ENCODE measurements at places on chromosomes 1 and 21.
A peak's percentile ranks its signal among the peaks of the same experiment; 100 is the strongest.

DNA sequence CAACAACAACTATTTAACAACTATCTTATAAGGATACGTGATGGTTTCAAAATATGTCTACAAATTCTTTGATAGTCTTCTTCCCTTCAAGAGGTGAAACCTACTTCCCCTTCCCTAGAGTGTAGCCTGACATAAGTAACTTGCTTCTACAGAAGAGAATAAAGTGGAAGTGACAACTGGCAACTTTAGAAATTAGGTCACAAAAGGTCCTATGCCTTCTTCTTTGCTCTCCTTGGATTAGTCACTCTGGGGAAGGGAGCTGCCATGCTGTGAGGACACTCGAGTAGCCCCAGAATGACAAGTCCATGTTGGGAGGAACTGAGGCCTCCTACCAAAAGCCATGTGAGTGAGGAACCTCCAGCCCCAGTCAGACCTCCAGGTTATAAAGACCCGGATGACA, 19.2 kb downstream of the EFCAB14 start:
- DNase-seq = no peak

- no peak for DNase-seq
Observed at GRCh38 chr1:176626572-176627061, 163.6 kb downstream of the PAPPA2 start.

DNA sequence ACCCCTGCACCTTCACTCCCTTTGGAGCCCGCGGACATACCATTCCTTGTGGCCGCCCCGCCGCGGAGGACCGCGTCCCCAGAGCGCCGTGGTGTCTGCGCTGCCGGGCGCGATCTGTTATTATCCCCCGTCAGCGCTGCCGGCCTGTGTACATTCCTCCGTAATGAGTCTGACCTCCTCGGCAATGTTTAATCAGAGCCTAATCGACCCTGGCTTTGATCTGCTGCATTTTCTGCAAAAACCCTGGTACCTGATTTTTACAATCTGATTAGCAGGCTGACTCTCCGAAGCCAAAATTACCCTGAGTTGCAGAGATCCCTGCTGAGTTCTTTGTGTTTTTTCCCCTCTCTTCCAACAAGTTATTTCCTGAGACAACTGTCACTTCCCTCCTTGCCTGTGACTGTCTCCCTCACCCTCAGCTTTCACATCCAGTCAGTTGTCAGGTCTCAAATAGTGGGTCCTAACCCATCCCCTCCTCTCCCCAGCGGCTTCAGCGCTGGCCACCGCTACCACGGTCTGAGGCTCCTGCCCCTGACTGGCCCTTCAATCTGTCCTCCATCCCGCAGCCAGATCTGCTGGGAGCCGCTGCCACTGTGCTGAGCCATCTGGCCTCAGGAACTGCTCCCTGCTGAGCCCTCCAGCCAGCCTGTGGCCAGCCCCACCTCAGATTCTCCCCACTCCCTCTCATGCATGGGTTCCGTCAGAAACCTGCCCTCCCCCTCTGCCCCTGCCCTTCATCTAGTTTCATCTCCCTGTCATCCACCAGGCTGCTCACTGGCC, 53.5 kb downstream of the GLIS1 start:
- DNase-seq = no peak

DNA sequence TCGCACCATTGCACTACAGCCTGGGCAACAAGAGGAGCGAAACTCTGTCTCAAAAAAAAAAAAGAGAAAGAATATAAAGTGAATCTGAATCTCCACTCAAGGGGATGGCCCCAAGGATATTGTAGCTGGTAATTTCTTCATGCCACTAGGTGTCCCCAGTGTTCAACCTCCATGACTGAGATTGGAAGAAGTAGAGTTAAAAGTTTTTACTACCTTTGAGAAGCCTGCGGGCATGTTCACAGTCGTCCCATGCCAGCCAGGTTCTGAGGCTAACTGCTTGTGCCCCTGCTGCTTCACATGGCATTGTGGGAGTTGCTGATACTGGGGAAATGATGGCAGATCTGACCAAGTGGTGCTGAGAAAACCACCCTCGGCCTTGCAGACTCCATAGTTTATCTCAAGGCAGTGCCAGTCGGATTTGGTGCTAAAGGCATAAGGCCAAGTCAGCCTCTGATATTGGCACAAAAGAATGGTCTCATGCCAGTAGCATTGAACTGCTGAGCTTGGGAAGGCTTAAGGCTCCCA, 10.8 kb upstream of the SHISA4 start:
- DNase-seq = peak; percentile 67

GRCh38 chr1:238029126-238029525, 138.4 kb upstream of the ZP4 start:
- no peak for DNase-seq

DNA sequence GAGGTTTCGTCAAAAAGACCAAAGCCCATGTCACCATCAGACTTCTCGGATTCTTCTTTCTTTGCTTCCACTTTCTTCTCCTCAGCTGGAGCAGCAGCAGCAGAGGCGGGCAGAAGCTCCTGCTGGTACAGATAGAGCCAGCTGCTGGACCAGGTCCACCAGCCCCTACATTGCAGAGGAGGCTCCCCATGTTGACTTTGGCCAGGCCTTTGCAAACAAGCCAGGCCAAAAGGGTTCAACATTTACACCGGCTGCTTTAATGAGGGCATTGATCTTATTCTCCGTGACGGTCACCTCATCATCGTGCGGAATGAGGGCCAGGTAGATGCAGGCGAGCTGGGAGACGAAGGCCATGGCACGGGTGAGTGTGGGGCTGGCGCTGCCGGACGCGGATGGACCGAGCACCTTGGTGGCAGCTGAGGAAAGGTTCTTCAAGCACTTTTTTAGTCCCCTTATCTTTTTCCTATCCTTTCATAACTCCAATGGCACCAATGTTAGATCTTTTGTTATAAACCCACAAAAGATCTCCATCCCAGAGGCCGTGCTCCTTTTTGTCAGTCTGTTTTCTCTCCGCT, 358.5 kb downstream of the RGS7 start:
- no peak for DNase-seq

DNA sequence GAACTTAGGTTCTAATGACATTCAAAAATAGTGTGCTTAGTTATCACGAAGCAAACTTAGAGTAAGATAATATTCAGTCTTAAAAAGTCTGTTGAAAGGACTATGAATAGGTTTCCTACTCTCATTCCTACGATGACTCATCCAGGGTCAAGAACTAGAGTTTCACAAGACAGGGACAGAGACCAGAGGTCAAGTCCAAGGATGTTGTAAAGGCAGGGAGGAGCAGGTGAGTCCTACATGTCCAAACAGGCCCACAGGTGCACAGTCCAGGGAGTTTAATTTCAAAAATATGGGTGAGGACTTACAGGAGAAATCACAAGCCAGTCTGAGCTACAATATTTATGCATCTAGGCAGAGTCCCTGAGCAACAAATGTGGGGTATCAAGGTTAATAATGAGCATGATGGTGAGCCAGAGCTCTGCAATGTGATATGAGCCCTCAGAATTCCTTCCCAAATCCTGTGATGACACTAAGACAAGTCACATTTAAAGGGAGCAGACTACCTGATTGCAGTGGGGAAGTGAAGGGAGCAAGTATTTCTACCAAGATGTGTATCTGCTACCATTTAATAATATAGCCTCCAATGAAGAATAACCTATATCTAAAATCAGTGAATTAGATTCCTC, 100.0 kb upstream of the NRIP1 start:
- peak; percentile 2 for DNase-seq

GRCh38 chr1:213622365-213623063, 365.3 kb upstream of the PROX1 start:
- DNase-seq = peak; percentile 1

GRCh38 chr1:192263436-192263835, 53.4 kb upstream of the RGS21 start:
- DNase-seq = peak; percentile 33

DNA sequence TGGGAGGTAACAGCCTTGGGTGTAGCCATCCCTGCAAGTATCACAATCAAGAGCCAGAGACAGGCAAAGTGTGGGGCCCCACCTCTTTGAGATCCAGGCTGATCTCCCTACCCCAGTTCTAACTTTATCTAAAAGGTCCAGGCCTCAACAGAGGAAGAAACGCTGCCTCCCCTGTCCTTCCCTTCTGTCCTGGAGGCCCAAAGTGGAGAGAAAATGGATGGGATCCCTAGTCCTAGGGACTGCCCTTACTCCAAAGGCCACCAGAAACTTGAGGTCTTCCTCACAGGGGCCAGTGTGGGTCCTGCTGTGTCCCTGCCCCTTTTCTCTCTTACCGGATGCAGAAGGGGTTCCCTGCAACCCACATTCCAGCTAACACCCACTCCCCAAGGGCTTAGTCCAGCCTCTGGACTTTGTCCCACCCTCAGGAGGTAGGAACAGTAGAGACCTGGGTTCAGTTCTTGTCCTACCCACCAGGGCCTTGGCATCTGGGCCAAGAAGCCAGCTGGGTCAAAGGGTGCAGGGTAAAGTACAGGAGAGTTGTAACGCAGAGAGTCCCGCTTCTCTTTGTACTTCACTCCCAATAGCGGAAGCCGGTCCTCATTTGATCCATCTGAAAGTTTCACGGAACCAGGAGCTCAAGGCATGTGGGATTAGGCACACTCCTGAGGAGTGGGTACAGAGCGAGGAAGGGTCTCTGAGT, 1.9 kb downstream of the HDGF start:
- DNase-seq = peak; percentile 39

DNA sequence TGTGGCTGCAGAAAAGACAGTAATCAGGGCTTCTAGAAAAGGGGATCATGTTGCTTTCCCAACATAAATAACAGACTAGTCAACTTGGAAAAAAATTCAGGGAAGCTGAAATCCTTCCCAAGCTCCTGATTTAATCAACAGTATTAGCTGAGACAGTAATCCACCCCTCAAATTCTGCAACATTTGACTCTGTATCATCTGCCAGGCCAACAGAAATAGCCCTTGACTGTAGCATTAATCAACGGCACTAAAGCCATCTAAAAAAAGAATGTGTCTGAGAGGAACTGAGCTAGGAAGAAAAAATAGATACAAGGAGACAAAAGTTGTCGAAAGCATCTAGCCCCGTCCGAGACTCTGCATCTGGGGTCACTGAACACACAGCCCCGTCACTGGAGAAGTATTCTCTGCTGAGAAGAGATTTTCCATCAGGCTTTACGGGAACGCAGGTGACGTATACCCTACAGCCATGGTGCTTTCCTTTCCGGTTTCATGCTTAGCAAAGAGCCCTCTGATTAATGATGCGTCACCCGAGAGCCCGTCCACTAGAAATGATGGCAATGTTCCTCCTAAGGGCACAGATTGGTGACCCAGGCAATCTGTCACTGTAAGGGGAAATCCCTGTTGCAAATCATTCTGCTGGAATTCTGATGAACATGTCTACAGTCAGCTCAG, 42.1 kb upstream of the TP53BP2 start:
- peak; percentile 98 for DNase-seq

- no peak for DNase-seq
Observed at GRCh38 chr1:248851390-248851789, 7.5 kb downstream of the ZNF692 start.

- DNase-seq = peak; percentile 72
Observed at GRCh38 chr1:242467556-242468145, 56.8 kb downstream of the PLD5 start.

DNA sequence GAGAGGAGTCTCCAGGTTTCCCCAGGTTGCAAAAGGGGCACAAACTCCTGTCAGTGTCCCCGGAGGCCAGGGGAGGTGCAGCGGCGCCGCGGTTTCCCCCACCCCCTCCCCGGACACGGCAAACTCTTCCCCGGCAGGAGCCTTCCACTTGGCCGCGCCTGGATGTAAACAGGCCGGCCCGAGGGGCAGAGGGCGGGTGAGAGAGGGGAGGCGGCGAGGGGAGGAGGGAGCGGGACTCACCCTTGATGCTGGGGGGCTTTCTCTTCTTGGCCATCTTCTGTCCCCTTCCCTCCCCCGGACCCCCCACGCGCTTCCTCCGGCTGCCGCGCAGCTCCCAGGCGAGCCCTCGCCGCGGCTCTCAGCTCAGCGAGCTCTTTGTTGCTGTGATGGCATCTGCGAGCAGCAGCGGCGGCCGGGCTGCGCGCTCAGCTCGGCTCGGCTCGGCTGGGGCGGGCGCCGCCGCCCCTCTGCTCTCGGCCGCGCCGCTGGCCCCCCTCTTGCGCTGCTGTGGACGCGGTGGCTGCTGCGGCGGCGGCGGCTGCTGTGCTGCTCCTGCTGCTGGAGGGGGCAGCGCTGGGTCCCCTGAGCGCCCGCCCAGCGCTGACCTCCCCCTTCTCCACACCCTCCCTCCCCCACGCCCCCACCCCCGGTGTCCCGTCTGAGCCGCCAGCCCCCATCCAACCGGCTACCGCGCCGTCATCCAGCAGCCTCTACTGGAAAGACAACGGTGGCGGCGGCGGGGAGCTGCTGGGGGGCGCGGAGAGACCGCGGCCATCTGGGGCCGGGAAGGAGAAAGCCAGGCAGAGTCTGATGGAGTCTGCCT, 4.9 kb upstream of the SLC44A5 start:
- peak; percentile 78 for DNase-seq

- peak; percentile 89 for DNase-seq
Observed at GRCh38 chr1:206000641-206001339, 2.4 kb downstream of the RAB7B start.

- no peak for DNase-seq
Observed at GRCh38 chr21:39097335-39097861, 85.9 kb downstream of the PSMG1 start.

- DNase-seq = peak; percentile 74
Observed at GRCh38 chr1:60171801-60172200, 98.2 kb upstream of the C1orf87 start.

DNA sequence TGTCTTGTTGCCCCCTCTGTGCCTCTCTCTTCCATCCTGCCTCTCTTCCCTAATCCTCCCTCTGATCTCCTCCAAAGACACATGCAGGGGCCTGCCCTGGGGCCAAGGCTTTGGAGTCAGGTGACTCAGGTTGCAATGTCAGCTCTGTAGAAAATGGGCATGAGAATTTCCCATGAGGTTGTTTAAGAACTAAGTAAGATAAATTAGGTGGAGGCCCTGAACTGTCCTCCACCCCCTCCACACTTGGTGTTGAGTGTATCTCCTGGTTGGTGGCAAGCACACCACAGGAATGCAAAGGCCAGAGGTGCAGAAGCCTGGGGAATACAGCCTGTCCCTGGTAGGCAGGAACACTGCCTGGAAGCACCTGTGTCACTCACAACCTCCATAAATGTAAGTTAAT, 63.9 kb upstream of the GRIK3 start:
- no peak for DNase-seq

DNA sequence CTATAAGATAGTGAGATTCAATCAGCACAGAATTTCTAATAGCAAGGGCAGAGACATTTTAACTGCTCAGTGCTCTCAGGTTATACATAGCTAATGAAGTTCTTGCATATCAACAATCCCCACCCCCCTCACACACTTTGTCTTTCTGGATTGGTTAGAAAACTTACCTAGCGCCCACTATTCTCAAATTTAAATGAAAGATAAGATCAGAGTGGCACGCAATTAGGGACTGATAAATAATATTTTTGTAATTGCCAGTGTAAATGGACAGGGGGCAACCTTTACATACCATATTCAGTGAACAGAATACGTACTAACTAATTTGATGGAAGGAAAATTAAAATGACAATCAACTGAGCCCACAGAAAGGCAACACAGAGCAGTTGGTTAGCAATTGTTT, 11.7 kb downstream of the SELL start:
- DNase-seq = no peak

DNA sequence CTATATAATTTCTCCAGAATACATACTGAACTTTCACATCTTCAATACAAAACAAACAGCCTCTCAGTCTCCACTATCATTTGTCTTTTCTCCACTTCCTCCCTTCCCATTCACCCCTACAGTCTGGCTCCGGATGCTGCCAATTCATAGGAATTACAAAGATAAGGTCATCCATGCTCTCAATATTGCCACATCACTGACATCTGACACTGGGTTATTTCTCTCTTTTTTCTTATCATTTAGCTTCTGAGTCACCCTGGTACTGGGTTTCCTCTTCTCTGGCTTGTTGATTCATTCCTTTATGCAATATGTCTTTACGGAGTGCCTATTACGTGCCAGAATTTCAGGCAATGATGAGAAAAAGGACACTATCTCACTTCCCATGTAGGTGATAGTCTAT, 3.1 kb upstream of the SH3BP5L start:
- DNase-seq = peak; percentile 86

Data from GM23248 (cell line).